ENCODE measurements at places on chromosomes 11 and 22. TPM values are rescaled to one million over a fixed set of nuclear protein-coding genes. Genes with fewer than 3 reads are reported as not detected.
A peak's percentile ranks its signal among the peaks of the same experiment; 100 is the strongest.

- H3K4me1 ChIP-seq: no peaks in the 10 kb centered on the region
- no peak overlapping the region for H3K27ac ChIP-seq
- no peak for DNase-seq
- no peaks in the 10 kb centered on the region for H3K27me3 ChIP-seq
Measured at GRCh38 chr11:33480626-33481025, 220.0 kb downstream of the C11orf91 start.

Gene CD6
- total RNA-seq: not detected

Gene GNG3
- not detected for total RNA-seq

DNA sequence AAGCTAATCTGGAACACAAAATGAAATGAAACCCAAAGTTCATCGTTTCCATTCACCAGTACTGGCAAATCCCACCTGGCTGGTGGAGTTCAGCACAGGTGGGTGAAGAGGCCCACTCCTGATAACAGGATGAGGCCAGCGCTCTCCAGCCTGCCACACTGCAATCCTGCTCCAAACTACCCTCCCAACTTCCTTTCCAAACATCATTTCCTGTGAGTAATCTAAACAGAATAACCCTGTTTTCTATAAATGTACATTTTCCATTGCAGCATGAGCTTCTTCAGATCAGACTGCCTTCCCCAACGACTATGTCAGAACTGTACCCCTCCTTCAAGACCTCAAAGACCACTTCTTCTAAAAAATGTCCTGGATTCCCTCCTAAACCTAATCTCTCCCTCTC lies 15.9 kb upstream of the NFRKB start:
- H3K4me3 ChIP-seq: no peak overlapping the region
- H3K4me1 ChIP-seq: peaks cover 6% of the 10 kb centered on the region
- no peaks in the 10 kb centered on the region for H3K27me3 ChIP-seq

DNA sequence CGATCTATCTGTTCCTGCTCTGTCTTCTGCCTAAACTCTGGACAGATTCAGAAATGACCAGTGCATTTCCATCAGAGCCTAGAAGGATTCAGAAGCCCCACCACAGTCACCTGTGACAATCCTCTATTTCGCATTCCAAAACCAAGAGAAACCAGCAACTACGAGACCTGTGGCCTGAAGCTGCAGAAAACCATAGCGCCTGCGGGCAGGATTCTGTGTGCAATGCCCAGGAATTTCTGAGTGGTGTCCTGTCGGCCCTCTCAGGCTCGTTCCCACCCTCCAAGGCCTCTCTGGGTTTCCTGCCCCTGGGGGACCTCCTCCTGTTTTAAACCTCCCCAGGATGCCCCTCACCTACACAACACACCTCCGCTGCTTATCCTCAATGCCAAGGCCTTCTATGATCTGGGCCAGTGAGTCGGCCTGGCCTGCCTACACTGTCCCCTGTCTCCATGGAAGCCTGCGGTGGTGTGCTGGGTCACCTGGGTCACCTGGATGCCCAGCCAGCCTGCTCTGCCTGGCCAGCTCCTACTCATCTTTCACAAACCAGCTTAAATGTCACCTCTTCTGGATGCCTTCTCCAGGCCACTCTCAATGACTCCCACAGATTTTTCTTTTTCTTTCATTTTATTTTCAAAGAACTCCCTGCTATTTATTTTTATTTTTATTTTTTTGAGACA lies 198.3 kb downstream of the CEP164 start:
- DNase-seq: no peak
- H3K27me3 ChIP-seq: peaks cover 20% of the 10 kb centered on the region
- no peaks in the 10 kb centered on the region for H3K36me3 ChIP-seq
- H3K27ac ChIP-seq: no peak overlapping the region

DNA sequence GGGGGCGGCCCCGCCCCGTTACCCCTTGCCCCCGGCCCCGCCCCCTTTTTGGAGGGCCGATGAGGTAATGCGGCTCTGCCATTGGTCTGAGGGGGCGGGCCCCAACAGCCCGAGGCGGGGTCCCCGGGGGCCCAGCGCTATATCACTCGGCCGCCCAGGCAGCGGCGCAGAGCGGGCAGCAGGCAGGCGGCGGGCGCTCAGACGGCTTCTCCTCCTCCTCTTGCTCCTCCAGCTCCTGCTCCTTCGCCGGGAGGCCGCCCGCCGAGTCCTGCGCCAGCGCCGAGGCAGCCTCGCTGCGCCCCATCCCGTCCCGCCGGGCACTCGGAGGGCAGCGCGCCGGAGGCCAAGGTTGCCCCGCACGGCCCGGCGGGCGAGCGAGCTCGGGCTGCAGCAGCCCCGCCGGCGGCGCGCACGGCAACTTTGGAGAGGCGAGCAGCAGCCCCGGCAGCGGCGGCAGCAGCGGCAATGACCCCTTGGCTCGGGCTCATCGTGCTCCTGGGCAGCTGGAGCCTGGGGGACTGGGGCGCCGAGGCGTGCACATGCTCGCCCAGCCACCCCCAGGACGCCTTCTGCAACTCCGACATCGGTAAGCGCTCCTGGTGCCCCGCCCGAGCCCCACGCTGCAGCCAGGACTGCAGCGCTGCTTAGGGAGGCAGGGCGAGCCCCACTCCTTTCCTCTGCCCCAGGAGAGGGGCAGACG lies at the start of gene TIMP3:
Gene TIMP3 (plus strand): TSS at position 169 of the 700 bp plus-strand sequence. CDS start 297 bp downstream, at position 466.
- H3K4me1 ChIP-seq: peaks cover 47% of the 10 kb centered on the region
- no peak for DNase-seq
- peaks cover 1% of the 10 kb centered on the region for H3K36me3 ChIP-seq
- no peaks in the 10 kb centered on the region for H3K27me3 ChIP-seq
- H3K27ac ChIP-seq: peak within 1 kb of the TSS; percentile 93

GRCh38 chr22:44941207-44941606 lies 68.6 kb downstream of the PHF21B start:
- H3K36me3 ChIP-seq: no peaks in the 10 kb centered on the region
- H3K27ac ChIP-seq: no peak overlapping the region
- no peak for DNase-seq
- H3K4me1 ChIP-seq: no peaks in the 10 kb centered on the region
- H3K27me3 ChIP-seq: peaks cover 6% of the 10 kb centered on the region

Gene NTM
- total RNA-seq: 92.1 TPM

DNA sequence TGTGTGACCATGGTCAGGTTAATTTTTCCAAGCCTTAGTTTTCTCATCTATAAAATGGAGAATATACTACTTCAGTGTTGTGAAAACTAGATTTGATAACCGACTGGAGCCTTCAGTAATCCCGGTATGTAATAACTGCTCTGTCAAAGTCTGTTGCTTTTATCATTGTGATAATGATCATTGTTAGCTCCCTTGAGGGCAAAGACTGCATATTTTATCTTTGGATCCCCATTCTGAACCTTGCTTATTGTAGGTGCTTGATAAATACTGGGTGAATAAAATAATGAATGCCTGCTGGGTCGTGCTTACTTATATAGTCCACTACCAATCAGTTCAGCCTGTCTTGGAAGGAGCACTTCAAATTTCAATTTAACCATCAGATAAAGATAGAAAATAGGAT lies 105.3 kb downstream of the ARFGAP2 start:
- no peak overlapping the region for H3K27ac ChIP-seq
- H3K27me3 ChIP-seq: no peaks in the 10 kb centered on the region
- no peak overlapping the region for H3K4me3 ChIP-seq
- H3K36me3 ChIP-seq: no peaks in the 10 kb centered on the region

GRCh38 chr11:106875013-106875412 lies 143.3 kb downstream of the GUCY1A2 start:
- H3K36me3 ChIP-seq: no peaks in the 10 kb centered on the region
- H3K4me1 ChIP-seq: peaks cover 8% of the 10 kb centered on the region
- H3K27ac ChIP-seq: no peak overlapping the region
- DNase-seq: no peak
- H3K4me3 ChIP-seq: no peak overlapping the region

Gene OR2D3
- not detected for total RNA-seq

DNA sequence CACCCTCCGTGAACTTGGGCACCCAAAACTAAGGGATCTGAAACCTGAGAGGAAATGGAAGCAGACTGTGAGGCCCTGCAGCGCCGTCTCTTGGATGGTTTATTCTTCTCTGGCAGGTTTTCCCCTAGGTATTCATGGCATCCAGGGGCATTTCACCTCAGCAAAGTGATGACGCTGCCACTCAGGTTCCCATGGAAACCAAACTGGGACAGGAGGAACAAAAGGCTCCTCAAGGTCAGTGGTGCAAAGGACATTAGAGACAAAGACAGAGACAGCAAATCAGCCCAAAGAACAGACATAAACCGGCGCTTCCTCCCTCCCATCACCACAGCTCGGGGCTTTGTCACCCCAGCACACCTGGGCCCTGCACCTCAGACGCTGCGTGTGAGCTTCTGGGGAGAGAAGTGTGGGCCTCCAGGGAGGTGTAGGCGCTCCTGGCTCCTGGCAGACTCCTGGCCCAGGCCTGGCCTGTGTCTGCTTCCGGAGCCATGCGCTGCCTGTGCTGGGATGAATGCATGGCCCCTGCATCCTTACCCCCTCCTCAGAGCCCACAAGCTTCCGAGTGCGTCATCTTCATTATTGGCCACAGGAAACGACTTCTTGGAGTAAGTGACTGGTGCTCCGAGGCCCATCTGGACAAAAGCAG lies 5.9 kb downstream of the TP53AIP1 start:
- no peak for DNase-seq
- H3K4me1 ChIP-seq: no peaks in the 10 kb centered on the region
- H3K27ac ChIP-seq: no peak overlapping the region
- H3K27me3 ChIP-seq: peaks cover 7% of the 10 kb centered on the region
- no peak overlapping the region for H3K4me3 ChIP-seq

Gene SYCE3
- total RNA-seq: not detected

DNA sequence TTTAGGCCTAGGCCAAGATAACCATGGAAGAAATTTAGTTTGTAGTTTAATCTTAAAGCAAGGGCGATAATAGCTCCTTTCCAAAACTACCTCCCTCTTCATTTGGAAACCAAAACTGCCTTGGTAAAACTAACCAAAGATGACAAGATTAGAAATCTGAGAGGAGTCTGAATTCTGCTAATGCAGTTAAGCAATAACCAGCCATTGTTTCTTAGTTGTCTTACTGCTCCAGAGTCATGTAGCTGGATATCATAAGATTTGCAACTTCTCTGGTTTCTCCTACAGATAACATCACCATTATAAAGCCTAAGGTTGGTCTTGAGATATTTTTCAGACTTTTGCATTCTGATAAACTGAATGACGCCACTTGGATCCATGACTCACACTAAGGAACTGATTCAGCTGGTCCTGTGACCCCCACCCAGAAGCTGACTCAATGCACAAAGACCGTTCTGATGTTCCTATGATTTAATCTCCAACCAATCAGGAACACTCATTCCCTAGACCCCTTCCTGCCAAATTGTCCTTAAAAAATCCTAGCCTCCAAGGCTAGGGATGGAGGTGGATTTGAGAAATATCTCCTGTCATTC lies 200.8 kb downstream of the LUZP2 start:
- no peak for DNase-seq
- no peak overlapping the region for H3K27ac ChIP-seq
- no peaks in the 10 kb centered on the region for H3K27me3 ChIP-seq
- peaks cover 3% of the 10 kb centered on the region for H3K36me3 ChIP-seq
- no peak overlapping the region for H3K4me3 ChIP-seq

DNA sequence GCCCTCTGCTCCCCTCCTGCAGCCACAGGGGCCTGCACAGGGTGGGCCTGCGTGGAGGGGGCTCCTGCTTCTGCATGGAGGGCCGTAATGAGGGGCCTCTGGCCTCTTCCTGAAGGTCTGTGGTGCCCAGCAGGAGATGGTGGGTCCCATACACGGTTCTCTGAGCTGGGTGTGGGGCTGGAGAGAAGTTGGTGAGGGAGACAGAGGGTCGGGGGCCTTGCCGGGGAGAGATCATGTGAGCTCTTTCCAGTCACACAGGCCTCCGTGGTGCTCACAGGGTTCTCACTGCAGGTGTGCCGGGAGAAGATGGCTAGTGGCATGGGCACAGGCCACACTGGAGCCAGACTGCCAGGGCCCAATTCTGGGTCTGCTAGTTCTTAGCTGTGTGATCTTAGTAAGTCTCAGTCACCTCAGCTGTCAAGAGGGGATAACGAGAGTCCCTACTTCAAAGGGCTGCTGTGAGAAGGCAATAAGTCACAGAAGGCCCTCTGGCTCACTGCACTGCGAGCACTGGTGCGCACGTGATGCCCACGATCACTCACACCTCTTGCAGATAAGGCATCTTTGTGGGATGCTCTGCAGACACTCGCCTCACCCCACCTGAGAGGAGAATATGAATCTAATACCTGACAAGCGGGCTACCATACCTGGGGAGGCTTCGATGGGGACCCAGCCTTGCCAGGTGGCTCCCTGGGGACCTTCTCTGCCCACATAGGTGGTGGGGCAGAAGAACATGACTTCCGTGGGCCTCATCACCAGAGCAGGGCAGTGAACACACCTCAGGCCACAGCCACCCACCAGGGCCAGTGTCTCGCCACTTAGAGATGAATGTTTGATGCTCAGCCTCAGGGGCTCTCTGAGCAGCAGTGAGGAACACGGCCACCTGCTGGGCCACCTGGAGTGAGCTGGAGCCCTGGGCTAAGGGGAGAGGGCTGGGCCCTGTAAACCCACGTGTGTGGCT lies 14.5 kb downstream of the KCNC1 start:
- H3K36me3 ChIP-seq: no peaks in the 10 kb centered on the region
- peaks cover 22% of the 10 kb centered on the region for H3K27me3 ChIP-seq
- no peak overlapping the region for H3K27ac ChIP-seq
- H3K4me3 ChIP-seq: no peak overlapping the region
- H3K4me1 ChIP-seq: no peaks in the 10 kb centered on the region
- peak; percentile 81 for DNase-seq

DNA sequence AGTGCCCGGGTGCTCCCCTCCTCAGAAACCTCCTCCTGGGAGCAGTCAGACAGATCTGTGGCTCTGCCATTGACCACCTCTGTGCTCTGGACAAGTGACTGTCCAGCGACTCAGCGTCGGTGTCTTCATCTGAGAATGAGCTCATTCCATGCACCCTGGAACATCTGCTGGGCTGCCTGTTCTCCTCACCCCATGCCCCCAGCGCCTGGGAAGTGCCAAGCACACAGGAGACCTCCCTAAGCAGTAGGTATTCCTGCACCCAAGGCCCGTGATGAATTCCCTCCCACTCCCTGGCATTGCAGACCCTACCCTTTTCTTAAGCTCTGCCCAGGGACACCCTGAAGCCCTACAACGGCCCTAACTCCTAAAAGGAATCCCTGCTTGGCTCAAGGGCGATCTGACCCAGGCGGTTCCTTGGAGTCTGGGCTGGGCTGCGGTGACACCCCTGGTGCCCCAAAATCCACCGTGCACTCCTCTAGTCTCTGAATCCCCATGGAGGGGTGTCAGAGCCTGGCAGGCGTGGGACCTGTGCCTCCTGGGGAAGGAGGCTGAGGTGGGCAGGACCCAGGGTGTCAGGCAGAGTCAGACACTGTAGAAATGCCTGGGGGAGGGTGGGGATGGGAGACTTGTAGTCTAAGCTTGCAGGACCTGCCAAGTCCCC lies 92.0 kb downstream of the CEP164 start:
- peak; percentile 54 for DNase-seq
- H3K4me1 ChIP-seq: no peaks in the 10 kb centered on the region
- no peak overlapping the region for H3K27ac ChIP-seq
- H3K4me3 ChIP-seq: no peak overlapping the region

- no peaks in the 10 kb centered on the region for H3K4me1 ChIP-seq
- H3K27ac ChIP-seq: no peak overlapping the region
- DNase-seq: peak; percentile 82
- no peaks in the 10 kb centered on the region for H3K36me3 ChIP-seq
Measured at GRCh38 chr11:104564921-104565582, 333.2 kb downstream of the CASP12 start.

GRCh38 chr22:28911304-28911690 lies 27.9 kb downstream of the ZNRF3 start:
- no peaks in the 10 kb centered on the region for H3K36me3 ChIP-seq
- no peak overlapping the region for H3K4me3 ChIP-seq
- H3K4me1 ChIP-seq: peaks cover 33% of the 10 kb centered on the region
- peak overlapping the region; percentile 49 for H3K27ac ChIP-seq

Gene PATE4
- not detected for total RNA-seq

Data from chondrocyte (in vitro differentiated cells).